GM03348 (cell line): ENCODE measurements at places on chromosomes 6 and 20.

- DNase-seq, result no peak
Measured at GRCh38 chr6:65943051-65943450, 236.0 kb upstream of the EYS start.

- no peak for DNase-seq
Measured at GRCh38 chr20:42098418-42098817, 480.2 kb upstream of the CHD6 start.

DNA sequence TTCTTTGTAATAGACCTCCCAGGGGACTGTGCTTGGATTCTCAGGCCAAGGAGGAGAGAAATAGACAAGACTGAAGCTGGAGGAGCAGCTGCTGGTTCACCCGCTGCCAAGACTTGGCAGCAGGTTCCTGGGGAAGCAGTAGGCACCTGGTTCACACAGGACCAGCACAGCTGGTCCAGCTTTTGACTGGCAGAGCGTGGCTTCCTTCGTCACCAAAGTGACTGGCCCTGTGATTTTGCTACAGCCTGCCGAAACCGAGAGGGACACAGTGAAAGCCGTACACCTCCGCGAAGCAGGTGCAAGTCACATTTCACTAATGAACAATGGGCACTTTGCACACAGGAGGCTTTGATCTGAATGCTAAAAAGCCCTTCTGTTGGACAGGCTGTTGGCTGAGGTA, 199.0 kb downstream of the RNF144B start:
- DNase-seq, result no peak

DNA sequence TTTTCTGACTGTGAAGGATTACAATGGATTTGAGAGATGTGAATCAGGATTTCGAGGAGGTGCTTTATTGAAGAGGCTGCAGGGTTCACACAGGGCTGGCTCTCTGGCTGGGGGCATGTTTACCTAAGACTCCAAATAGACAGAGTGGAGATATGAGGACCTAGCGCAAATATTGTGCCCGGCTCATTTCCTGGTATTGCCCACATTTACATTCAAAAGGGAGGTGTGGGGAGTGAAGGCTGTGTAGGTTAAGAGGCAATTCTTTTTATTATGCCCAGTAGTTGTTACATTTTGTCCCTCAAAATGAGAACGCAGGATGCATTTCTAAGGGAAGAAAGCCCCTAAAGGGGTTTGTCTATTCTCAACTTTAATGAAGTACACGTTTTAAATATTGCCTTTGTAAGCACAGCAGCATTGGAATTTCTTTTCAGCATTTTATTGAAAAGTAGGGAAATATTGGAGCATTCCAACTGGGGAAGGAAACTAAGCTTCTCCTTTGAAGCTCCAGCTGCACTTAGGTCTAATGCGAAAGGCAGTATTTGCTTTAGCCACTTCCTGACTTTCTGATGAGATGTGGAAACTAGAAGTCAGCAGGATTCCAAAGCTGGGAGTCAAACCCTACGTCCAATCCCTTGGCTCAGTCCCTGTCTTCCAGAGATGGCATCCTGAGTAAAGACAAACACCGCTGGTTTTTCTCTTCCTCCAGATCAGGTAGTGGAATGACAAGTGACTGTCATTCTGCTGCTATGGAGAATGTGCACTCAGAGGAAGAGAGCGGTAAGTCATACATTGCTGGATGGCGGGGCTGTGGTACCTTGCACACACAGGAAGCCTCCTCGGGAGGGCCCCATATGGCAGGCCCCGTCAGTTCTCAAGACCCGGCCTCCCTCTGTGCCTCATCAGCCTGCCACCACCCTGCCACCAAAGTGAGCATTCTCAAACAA, 70.7 kb downstream of the MYB start:
- DNase-seq, result no peak

GRCh38 chr20:43821795-43822194, 92.9 kb upstream of the TOX2 start:
- DNase-seq, result no peak

- no peak for DNase-seq
Measured at GRCh38 chr20:13765299-13765698, 19.4 kb downstream of the ESF1 start.

GRCh38 chr6:83827050-83827449, 26.1 kb upstream of the RIPPLY2 start:
- DNase-seq, result no peak

GRCh38 chr6:107561306-107561705, 71.4 kb downstream of the SOBP start:
- DNase-seq, result peak; percentile 17

GRCh38 chr20:46126440-46127056, 8.4 kb downstream of the CD40 start:
- no peak for DNase-seq

- no peak for DNase-seq
Measured at GRCh38 chr6:61909486-61909885, 376.5 kb downstream of the KHDRBS2 start.

GRCh38 chr6:14966906-14967711, 278.8 kb upstream of the JARID2 start:
- no peak for DNase-seq

DNA sequence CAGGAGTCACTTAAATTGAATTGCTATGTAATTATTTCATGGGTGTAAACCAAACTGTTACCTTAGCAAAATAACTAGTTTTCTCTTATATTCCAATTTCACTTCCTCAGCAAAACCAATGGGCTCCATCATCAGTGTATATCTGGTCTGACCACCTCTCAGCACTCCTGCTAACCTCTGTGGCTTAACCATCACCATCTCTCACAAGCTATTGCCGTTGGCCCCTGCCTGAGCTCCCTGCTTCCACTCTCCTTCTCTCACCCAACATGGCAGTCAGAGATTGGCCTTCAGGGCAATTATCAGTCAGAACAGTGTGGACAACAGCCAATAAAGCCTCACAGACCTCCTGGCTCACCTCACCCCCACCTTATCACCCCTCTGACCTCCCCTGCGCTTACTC, 124.0 kb downstream of the CARMIL1 start:
- DNase-seq, result no peak

DNA sequence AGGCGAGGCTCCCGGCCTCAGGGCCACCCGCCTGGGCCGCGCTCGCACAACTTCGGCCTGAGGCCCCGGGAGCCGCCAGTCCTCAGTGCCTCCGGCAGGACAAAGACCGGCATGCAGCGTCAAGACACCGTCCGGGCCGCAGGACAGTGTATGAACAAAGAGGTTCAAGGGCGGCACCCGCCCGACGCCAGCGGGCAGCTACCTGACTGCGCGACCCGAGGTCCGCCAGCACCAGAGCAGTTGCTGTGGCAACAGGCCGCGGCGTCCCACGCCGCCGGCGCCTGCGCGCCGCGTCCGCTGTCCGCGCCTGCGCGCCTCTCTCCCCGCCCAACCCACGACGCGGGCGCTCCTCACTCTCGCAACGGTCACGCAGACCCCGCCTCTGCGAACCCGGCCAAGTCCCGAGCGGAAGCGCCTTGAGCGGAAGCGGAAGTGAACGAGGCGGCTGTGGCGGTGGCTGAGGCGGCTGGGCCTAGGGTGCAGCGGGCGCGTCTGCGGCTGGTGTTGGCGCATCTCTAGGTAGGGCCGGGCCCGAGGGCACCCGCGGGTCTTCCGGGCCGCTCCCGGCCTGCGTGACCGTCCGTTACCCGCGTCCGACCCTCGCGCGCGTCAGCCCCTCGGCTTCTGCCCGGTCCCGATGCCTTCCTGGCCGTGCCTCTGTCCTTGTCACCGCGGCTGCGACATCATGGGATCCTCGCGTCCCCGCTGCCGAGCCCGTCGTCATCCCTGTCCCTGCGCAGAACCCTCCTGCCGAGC, at the start of gene FAM120B:
Gene FAM120B (plus strand): TSS at position 435 of the 756 bp plus-strand sequence. CDS start 10,633 bp downstream, outside the sequence.
- DNase-seq, result peak; percentile 100

- no peak for DNase-seq
Measured at GRCh38 chr20:33250666-33251065, 14.9 kb downstream of the BPIFA1 start.

GRCh38 chr20:1242530-1242929, 16.7 kb downstream of the RAD21L1 start:
- DNase-seq, result peak; percentile 71

DNA sequence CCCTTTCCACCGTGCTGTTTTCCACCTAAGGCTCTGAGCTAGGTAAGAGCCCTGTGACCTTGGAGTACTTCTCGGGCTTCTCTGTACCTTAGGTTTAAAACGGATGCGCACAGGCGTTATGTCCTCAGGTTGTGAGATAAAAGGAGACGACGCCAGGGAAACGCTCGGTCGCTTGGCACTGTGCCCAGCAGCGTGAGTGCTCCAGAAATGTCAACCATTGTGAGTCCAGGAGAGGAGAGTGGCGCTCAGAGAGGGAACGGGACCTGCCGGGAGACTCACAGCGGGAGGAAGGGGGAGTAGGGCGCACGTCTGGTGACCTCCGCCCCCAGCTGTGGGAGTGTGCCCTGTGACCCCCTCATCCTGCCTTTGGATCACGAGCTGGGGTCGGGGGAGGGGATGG, 33.8 kb upstream of the SCRT2 start:
- DNase-seq, result no peak

GRCh38 chr6:138596591-138596990, 97.3 kb upstream of the NHSL1 start:
- DNase-seq, result no peak

GRCh38 chr6:149474108-149474935, 10.5 kb downstream of the ZC3H12D start:
- DNase-seq, result no peak

- peak; percentile 71 for DNase-seq
Measured at GRCh38 chr6:87151781-87152525, 3.4 kb upstream of the ZNF292 start.

DNA sequence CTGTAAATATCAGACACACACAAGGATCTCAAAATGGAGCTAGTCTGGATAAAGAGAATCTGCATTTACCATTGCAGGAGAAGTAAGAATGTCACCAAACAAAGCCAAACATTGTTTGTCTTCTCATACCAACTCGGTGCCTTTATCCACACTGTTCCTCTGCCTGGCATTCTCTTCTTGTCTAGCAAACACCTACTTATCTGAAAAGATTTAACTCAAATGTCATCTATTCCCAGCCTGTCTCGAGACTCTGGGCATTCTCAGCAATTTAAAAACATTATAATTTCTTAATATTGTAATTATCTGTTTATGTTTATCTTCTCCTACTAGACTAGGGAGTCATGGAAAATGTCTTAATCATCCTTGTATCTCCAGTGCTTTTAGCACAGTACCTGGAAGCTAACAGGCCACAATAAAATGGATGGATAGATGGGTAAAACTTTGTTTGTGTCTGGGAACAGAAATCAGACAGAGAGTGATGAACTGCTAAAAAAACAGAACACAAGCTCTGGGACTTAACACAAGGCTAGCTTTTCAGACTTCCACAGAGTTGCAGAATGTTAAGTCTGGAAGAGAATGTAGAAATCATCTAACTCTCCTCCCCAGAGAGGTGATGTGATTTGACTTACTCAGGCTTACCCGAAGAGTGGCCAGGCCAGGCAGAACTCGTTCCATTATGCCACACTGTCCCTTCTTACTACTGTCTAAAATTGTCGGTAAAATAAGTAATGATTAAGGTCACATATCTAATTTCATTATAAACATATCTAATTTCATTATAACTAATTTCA, 42.3 kb upstream of the FAM83C start:
- DNase-seq, result no peak

DNA sequence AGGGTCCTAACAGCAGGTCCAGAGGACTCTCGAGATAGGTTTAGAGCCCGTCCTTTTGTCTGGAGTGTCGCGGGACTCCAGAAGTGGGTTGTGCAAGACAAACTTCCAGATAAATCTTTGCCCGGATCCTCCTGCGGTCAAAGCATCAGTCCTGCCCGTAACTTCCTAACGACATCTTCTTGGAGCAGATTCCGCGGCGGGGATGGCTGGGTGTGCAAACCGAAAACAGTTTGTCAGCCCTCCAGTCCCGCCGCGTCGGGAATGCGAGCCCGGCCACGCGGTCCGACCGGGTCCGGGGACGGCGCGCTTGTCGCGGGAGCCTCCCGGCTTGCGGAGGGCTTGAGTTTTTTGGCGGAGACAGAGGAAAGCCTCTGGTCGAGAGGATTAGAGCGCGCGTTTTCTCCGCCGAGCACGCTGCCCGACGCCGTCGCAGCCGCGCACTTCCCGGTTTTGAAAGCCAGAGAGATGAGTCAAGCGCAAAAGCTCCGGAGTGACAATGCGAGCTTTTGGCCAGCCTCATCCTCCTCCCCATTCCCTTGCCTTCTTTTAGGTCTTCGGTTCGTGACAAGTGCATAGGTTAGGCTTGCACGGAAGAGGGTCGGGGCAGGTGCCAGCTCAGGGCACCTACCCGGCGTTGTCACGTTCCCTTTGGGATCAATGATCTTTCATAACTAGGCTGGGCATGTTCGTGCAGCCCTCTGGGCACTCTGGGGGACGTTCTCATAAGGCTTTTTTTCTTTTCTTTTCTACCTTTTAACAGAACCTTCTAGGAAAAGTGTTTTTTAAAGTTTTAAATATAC, 91.3 kb upstream of the PRDM1 start:
- peak; percentile 83 for DNase-seq

GRCh38 chr6:153092082-153093013, 38.7 kb downstream of the RGS17 start:
- peak; percentile 48 for DNase-seq

DNA sequence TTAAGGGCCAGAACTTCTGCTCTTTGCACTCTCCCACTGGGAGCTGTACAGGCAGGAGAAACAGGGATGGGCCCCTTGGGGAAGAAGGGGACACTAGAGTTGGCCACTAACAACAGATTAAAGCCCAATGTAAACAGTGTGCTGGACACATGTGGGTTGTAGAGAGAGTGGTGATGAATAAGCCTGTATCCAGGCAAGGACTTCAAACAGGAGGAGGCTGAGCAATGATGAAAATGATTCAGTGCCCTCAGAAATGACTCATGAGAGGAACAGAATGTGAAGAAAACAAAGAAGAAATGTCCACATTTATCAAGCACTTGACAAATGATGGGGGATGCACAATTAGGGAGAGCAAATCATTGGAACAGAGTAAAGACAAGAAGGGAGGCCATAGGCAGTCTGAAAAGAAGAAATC, 242.3 kb downstream of the TBX18 start:
- peak; percentile 62 for DNase-seq

- DNase-seq, result peak; percentile 38
Measured at GRCh38 chr6:140043357-140043756, 668.9 kb upstream of the CITED2 start.

- peak; percentile 50 for DNase-seq
Measured at GRCh38 chr6:39088331-39088730, 26.7 kb downstream of the SAYSD1 start.

DNA sequence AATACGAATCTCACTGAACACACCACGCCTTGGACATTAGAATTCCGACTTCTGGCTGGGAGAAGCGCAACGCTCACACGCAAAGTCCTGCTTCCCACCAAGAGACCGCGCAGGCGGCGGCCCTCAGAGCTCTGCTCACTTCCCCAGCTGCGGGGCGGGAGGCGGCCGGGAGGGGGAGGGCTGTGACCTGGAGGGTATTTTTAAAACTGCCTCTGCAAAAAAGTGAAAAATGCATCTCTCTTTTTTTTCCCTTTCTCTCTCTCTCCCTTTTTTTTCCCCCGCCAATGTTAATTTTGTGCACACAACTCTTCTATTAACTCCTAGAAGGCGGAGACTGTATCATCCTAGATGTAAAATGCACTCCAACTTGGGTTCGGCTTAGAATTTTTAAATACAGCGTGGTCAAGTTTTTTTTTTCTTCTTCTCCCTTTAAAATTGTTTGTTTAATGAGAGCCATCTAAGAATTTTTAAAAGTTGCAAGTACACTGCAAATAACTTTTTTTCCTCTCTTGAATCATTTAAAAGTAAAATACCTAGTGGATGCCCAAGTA, 66.4 kb downstream of the STX11 start:
- DNase-seq, result no peak
